ENCODE measurements at places on chromosomes 5 and 9. TPM values are rescaled to one million over a fixed set of nuclear protein-coding genes. Genes with fewer than 3 reads are reported as not detected.
A peak's percentile ranks its signal among the peaks of the same experiment; 100 is the strongest.

GRCh38 chr5:176965633-176966032 lies 40.9 kb downstream of the UIMC1 start:
- H3K36me3 ChIP-seq, result no peaks in the 10 kb centered on the region
- DNase-seq, result no peak
- no peak overlapping the region for H3K27ac ChIP-seq
- H3K27me3 ChIP-seq, result no peaks in the 10 kb centered on the region

DNA sequence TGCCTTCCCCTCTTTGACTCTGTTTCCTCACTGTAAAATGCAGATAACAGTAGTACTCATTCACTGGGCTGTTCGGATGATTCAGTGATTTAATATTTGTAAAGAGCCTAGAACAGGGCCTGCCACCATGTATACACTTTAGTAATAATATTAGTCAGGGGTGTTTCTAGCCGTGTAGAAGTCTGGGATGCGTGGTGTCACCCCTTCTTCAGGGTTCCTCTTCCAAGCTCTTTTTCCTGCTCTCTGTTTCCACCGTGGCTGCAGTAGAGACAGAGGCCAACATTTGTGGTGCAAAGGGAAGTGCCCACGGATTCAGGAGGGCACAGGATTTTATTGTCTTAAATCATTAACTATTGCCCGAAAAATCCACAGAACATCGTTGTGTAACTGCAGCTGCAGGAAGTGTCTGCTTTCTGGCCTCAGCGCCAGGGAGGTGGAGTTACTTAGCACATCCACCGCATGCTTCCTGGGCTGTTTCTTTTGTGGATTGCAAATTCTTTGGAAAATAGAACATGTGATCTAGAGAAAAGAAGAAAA lies 61.7 kb downstream of the TRIO start:
- peak overlapping the region; percentile 17 for H3K27ac ChIP-seq
- no peaks in the 10 kb centered on the region for H3K27me3 ChIP-seq
- peaks cover 5% of the 10 kb centered on the region for H3K4me1 ChIP-seq
- H3K4me3 ChIP-seq, result no peak overlapping the region

Gene IL3
- total RNA-seq, result not detected

Gene ORM2
- 1.9 TPM for total RNA-seq

All from prostate gland (tissue), 2 donors.